ENCODE measurements at places on chromosomes 4 and X. TPM values are rescaled to one million over a fixed set of nuclear protein-coding genes. Genes with fewer than 3 reads are reported as not detected.
A peak's percentile ranks its signal among the peaks of the same experiment; 100 is the strongest.

- no peak for DNase-seq
Observed at GRCh38 chrX:103148075-103148474, 55.1 kb upstream of the NXF3 start.

DNA sequence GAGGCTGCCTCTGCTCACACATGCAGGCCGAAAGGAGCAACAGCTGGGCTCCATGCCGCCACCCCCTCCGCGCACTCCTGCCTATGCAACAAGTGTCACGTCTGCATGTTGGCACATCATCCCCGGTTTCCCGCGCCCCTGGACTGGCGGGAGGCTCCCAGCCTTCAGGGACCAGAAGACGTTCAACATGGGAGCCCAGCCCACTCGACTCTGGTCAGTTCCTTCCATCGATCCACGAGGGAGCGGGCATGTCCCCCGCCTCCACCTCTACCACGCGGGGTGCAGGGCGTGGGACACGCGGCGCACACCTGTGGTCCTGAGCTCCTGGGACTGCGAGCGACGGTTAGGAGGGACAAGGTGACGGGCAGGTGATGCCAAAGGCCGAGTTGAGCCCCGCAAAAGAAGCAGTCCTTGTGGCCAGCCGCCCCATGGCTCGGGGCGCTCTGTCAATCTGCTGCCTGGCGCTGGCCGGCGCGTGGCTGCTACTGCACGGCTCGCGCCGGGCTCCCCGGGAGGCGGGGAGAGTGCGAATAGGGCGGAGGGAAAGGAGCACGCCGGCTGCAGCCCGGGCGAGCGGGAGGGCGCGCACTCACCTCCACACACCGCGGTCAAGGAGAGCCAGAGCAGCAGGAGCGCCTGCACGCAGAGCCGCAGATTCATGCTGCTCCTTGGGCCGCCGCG lies 645 bp downstream of the APLN start:
- no peak for DNase-seq

GRCh38 chrX:142711796-142712290 lies 313.9 kb upstream of the SPANXN4 start:
- DNase-seq: no peak

The DCAF12L2 gene
- 0.08 TPM for total RNA-seq

- DNase-seq: no peak
Observed at GRCh38 chr4:125765941-125766340, 451.2 kb downstream of the FAT4 start.

DNA sequence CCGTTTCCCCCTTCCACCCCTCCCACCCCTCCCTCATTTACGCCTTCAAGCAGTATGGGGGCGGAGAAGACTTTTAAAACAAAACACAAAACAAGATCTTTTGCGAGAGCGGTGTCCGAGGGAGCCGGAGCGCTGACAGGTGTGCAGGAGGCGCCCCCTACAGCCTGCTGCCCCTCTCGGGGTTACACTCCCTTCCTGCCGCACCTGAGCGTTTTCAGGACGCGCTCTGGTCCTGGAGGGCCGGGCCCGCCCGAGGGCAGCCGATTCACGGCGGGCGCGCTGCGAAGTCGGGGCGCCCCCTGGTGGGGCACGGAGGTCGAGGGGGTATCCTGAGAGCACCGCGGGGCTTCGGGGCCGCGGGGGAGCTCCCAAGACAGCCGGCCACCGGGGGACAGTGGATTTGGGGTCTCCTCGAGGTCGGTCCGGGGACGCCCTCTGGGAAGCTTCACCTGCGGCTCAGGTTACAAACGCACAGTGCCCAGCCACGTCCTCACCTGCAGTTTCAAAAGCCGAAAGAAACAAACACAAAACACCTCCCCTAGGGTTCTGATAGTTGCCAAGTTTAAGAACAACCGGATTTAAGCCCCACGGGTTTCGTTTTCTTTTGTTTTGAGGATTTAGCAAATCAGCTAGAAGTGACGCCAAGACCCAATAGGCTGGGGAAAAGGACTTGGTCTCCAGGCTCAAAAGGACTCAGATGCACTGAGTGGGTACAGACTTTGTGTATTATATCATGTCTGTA lies 8.0 kb upstream of the NEUROG2 start:
- peak; percentile 44 for DNase-seq

- DNase-seq: no peak
Observed at GRCh38 chrX:133359466-133359865, 55.8 kb downstream of the GPC4 start.

DNA sequence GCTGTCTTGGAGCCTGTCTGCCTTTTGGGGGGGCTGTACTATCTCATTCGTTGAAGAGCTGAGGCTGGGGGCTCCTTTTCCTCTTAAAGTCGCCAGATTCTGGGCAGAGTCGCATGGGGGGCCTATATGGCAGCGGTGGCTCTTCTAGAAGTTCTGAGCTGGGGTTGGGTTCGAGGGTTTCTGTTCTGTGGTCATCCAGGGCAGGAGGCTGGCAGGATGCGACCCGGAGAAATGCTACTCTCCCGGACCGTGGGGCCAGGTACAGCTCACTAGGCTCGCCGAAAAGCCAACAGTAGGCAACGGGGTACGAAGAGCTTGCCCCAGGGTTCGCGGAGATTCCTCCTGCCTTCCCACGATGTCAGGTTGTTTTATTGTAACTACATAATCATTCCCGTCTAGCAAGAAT lies 1.9 kb upstream of the CITED1 start:
- DNase-seq: no peak

GRCh38 chr4:61716426-61716825 lies 516.3 kb downstream of the ADGRL3 start:
- DNase-seq: no peak

DNA sequence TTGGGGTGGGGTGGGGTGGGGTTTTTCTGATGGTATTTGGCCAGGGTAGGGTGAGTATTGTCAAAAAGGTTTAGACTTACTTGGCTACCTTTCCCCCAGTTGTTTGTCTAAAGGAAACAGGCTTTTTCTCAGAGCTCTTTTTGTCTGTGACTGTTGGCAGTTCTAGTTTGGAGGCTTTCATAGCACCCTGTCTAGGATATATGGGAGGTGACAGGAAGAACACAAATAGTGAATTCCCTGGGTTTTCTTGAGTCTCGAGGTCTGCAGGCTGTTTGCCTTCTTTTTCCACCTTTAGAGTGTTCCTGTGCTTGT lies 13.5 kb downstream of the RPS6KA3 start:
- DNase-seq: no peak

DNA sequence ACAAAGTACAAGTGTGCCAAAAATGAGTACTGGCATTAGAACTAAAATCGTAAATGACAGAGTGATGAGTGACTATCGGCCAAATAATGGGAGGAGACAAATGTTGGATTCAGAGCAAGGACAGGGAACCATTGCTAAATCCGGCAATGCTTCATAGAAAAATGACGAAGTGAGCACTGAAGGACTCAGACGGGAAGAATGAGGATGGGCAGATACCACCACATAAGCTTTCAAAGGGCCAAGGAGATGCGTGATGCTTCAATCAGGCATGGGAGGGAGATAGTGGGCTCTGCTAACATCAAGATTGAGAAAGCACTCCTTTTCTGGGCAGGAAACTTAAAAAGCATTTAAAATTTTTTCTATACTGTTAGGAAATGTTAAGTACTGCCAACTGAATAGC lies 21.6 kb downstream of the RBBP7 start:
- DNase-seq: no peak

GRCh38 chr4:168878623-168879022 lies 131.4 kb downstream of the CBR4 start:
- DNase-seq: no peak

The AADAT gene
- total RNA-seq: 1.6 TPM

The HTRA3 gene
- total RNA-seq: 7.2 TPM

GRCh38 chrX:115364670-115365069 lies 75.2 kb downstream of the LUZP4 start:
- DNase-seq: no peak

- peak; percentile 72 for DNase-seq
Observed at GRCh38 chr4:155544547-155544946, 122.1 kb upstream of the GUCY1A1 start.

DNA sequence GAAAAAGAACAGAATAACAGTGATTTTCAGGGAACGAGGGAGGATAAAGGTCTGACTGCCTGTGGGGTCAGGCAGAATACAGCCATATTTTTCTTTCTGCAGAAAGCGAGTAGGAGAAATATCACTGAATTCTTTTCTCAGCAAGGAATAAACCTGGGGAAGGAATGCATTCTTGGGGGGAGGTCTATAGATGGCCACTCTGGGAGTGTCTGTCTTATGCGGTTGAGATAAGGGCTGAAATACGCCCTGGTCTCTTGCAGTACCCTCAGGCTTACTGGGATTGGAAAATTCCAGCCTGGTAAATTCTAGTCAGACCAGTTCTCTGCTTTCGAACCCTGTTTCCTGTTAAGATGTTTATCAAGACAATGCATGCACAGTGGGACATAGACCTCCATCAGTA lies 26.3 kb downstream of the CNGA1 start:
- no peak for DNase-seq

DNA sequence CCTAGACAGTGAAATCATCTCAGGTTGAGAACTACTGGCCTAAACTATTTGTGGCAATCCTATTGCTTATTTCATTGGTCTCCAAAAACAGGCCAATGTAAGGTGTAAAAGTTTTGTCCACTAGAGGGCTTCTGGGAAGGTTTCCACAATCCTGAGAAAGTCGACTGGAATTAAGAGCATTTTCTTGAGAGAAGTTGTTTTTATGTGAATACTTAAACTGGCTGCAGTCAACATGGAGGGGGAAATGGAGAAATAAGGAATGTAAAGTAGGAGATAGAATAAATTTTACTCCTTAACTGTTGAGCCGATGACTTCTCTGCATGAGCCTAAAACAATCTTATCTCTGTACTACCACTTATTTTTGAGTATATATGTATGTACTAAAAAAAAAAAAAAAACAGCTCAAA lies 11.0 kb upstream of the EIF4E start:
- no peak for DNase-seq

DNA sequence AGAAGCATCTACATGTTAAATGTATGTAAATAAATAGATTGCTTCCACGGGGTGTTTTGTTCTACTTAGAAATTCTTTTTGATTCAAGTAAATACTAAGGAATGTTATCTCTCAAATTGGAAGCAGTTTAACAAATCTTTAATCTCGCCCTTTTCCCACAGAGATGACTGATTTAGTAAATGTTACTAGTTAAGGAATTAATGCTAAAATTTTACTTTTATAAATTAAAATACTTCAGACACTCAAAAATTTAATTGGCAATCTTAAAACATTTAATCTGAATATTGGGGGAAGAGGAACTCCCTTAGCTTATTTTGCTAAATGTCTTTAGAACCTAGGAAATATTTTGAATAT lies 12.1 kb downstream of the LARP7 start:
- DNase-seq: no peak

GRCh38 chr4:167826281-167826680 lies 266.1 kb upstream of the ANXA10 start:
- DNase-seq: no peak

DNA sequence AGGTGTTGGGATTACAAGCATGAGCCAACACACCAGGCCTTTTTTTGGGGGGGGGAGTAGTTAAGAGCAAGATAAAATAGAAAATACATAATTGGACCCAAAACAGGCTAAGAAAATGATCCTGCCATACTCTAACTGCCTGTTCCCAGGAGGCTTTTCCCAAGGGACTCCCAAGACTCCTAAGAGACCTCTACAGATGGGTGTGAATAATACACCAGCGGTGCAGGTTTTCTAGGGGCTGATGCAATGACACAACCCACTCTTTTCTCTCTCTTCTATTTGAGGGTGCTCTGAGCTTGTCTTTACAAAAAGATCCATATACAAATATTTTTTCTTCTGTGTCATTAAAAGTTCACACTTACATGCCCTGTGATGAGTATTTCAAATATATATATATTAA lies 116.9 kb downstream of the RASL11B start:
- DNase-seq: no peak

DNA sequence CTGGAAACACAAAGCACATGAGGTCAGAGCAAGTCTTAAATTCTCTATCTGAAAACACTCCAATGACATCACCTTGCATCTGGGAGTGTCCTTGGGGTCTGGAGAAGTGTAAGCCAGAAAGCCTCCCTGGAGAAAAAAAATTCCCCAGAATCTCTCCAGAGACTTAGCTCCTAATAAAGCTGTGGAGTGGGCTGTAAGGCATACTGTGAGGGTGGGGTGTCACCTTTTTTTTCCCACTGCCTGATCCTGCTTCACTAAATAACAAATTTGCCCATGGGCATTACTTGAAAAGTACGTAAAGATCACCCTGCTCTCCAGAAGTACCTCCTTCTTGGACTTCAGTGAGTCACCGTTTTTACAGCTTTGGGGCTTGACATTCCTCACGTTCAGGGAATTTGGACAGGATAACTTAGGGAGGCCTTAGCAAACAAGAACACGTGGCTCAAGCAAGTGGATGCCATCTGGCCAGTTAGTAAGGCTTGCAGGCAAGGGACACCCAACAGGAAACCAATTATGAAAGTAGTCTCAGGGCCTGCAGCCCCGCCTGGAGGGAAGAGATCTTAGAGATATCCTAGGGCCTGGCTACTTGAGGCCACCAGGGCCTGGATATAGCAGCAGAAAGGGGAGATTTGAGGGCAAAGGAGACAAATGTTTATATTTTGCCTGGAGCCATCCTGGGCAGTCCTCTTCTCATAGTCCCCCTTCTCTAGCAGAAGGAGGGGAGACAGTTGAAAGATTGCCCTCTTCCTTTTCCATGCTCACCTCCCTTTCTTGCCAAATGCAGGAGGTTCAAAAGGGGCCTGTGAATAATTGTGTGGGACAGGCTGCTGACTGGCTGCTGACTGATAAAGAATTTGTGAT lies 60.1 kb upstream of the PLAC1 start:
- DNase-seq: peak; percentile 24

- no peak for DNase-seq
Observed at GRCh38 chr4:10164877-10165283, 48.3 kb upstream of the WDR1 start.

DNA sequence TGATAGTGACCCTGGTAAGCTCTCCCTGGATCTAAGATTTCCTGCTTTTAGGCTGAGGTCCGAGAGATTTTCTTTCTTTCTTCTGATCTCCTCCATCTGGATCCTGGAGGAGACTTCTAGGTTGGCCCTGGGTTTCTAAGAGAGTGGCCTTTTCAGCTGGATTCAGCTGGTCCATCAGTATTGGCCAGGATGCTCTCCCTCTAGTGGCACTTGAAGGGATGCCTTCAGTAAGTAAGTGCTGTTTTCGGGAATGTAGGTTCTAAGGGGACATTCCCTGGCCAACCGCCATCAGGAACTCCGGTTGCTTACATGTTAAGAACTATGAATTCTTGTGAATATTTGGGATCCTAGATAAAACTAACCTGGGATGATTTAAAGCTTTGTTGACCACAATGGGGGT lies 56.9 kb downstream of the SERTM2 start:
- no peak for DNase-seq

DNA sequence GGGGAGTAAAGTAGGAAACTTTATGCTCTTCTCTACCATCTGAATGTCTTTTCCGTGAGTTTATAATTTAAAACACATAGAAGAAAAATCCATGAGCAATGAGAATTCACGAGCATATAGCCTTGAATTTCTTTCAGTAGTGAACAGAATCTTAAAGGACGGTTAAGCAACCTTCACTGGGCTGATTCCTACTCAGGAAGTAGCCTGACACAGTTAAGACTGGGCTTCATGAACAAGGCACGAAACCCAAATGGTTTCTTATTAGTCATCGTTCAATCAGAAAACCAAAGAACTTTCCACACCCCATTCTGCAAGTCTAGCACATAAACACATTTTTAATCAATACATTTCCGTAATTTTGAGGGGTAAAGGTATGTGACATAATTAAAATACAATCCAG lies 95.8 kb downstream of the SH3KBP1 start:
- DNase-seq: no peak
